ENCODE measurements at places on chromosomes 2 and 18.
A peak's percentile ranks its signal among the peaks of the same experiment; 100 is the strongest.

GRCh38 chr2:217940261-217941220, 62.3 kb downstream of the TNS1 start:
- DNase-seq: no peak

DNA sequence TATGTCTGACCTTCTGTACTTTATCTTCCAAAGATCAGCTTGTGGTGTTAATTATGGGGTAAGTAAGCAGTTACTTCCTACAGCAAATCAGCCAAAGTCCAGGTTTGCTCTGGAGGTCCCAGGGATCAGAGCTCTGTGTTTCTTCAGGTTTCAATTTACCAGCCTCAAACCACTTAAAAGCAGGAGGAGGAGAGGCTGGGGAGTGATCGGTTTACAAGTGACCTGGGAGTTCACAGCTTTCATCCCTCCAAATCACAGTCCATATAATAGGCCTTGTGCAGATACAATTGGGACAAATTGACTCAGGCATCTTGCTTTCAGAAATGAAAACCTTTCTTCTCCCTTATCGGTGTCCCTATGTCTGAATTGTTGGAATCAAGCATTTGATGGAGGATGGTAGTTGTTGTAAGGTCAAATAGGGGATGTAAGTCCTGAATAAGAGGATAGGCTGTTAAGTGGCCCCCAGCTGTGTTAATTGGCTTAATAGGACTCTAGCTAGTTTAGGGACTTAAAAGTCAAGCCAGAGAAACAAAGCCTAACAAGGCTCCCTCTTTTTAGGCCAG, 188.0 kb upstream of the NT5C1B start:
- DNase-seq: no peak

- DNase-seq: no peak
These were observed 430.6 kb downstream of the GRB14 start for GRCh38 chr2:164190700-164191099.

DNA sequence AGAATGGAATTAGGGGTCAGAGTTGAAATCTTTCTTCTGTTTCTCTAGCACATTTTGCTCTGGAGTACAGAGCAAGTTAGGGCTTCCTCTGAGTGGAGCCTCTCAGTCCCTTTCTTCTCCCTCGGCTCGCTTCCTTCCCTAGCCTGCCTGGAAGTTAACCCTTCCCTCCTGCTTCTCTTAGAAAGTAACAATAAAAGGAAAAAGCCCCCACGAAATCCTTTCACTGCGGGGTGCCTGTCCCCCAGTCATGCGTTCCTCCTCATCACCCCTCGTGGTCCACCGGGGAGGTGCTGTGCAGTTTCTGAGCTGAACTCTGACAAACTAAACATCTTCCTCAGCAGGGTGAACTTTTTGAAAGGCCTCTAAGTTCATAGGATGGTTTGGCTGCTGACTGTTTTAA, 2.0 kb downstream of the IGFBP2 start:
- no peak for DNase-seq

DNA sequence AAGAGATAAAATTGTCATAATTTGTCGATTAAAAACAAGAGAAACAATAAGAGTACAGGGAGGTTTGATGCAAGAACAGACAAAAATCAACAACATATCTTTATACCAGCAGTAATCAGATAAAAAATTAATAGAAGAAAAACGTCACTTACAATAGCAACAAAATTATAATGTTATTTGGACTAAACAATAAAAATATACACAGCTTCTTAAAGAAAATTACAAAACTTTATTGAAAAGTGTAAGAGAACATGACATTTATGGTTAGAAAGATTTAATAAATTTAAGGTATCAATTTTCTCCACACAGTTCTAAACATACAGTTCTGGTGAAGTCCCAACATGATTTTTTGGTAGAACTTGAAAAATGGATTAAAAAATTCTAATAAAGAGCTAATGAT, 12.8 kb downstream of the RNF138 start:
- DNase-seq: no peak

GRCh38 chr2:128412181-128412871, 93.7 kb upstream of the HS6ST1 start:
- no peak for DNase-seq

DNA sequence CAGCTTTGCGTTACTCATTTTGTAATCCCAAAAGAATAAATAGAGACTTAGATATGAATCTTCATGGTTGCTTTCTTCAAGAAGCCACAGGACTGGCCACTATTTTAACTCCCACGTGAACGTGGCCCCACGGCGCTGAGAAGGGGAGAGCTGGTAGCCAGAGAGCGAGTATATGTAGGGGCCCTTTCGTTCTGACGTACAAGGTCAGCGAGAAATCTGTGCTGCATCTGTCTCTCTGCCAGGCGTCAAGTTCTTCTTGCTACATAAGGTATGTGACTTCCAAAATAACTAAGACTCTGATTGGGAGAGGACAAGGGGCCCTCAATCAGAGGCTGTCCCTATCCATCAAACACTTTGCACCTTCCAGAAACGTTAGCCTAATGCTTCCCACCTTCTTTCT, 149.2 kb downstream of the PLEKHA3 start:
- no peak for DNase-seq

- no peak for DNase-seq
These were observed 52.4 kb downstream of the GLI2 start for GRCh38 chr2:120787822-120788700.

GRCh38 chr2:55134316-55134706, 84.1 kb upstream of the RTN4 start:
- no peak for DNase-seq

GRCh38 chr2:18356676-18357075, 203.8 kb downstream of the RDH14 start:
- DNase-seq: no peak

DNA sequence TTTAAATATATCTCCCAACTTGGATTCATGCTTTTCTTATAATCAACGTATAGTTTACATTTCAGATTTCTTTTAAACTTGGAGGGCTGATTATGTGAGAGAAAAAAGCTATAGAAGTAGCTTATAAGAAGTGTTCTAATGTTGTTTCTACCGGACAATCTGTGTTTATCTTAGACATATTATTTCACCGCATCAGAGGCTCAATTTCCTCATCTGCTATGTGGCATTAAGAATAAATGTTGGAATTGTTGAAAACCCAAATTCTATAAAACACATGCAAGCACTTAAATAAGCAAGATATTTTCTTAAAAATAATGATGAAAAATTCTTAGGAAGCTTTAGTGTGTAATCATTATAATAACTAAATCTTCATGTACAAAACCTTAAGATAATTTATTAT, 407.9 kb downstream of the HRH4 start:
- DNase-seq: peak; percentile 69

- DNase-seq: no peak
These were observed 98.8 kb downstream of the CTAGE1 start for GRCh38 chr18:22318745-22319407.

- DNase-seq: no peak
These were observed 5.4 kb downstream of the NEB start for GRCh38 chr2:151728804-151729414.

- peak; percentile 93 for DNase-seq
These were observed 110.8 kb downstream of the FMNL2 start for GRCh38 chr2:152445791-152446201.

GRCh38 chr2:75424936-75425619, 135.7 kb downstream of the EVA1A start:
- DNase-seq: peak; percentile 45

DNA sequence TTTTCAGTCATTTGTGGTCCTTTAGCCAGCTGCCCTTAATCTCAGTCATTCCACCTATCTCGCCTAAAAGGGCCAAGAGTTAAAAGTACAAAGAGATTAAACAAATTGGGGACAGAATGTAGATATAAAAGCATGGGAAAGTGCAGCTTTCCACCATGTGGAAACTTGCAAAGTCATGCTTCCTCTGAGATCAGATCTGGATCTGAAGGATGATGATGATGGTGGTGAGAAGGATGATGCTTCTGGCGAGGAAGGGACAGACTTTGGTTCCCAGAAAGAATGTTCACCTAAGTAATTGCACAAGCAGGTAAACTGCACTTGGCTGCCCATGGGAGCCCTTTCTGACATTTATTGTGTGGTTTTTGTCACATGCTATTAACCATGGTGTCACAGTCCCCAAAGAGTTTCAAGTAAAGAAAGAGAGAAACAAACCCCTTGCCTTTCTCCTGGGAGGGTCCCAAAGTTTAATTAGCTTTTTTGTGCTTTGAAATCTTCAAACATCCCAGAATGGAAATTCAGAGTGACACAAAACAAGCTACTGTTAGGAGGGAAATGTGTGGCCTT, 34.7 kb downstream of the KLF7 start:
- DNase-seq: no peak

- DNase-seq: no peak
These were observed 332.2 kb upstream of the TANK start for GRCh38 chr2:160828076-160828475.

All from fibroblast of skin of scalp (primary cell).